Activated CD4-positive, alpha-beta memory T cell treated with anti-CD3 and anti-CD28 coated beads for 36 hours (primary cell): ENCODE measurements at places on chromosomes 1 and 21. TPM values are rescaled to one million over a fixed set of nuclear protein-coding genes. Genes with fewer than 3 reads are reported as not detected.
A peak's percentile ranks its signal among the peaks of the same experiment; 100 is the strongest.

GRCh38 chr1:156709757-156710489, 4.5 kb upstream of the CRABP2 start:
- no peak overlapping the region for H3K4me3 ChIP-seq
- no peaks in the 10 kb centered on the region for H3K36me3 ChIP-seq
- no peak overlapping the region for H3K27ac ChIP-seq
- peaks cover 20% of the 10 kb centered on the region for H3K4me1 ChIP-seq
- DNase-seq = no peak

- H3K4me3 ChIP-seq = no peak overlapping the region
- DNase-seq = no peak
- no peaks in the 10 kb centered on the region for H3K36me3 ChIP-seq
- peaks cover 35% of the 10 kb centered on the region for H3K27me3 ChIP-seq
These were observed 398 bp upstream of the SLC30A10 start for GRCh38 chr1:219928791-219929118.

- peaks cover 4% of the 10 kb centered on the region for H3K27me3 ChIP-seq
- H3K4me1 ChIP-seq = no peaks in the 10 kb centered on the region
- no peak overlapping the region for H3K27ac ChIP-seq
- no peak for DNase-seq
- H3K36me3 ChIP-seq = no peaks in the 10 kb centered on the region
These were observed 103.2 kb upstream of the CHRM3 start for GRCh38 chr1:239283216-239283615.

- peaks cover 13% of the 10 kb centered on the region for H3K27me3 ChIP-seq
- no peak overlapping the region for H3K4me3 ChIP-seq
- no peak overlapping the region for H3K27ac ChIP-seq
These were observed 44.9 kb upstream of the TINAGL1 start for GRCh38 chr1:31531177-31531999.

GRCh38 chr1:114428083-114428754, 82.8 kb downstream of the TRIM33 start:
- no peak for DNase-seq

- no peak overlapping the region for H3K27ac ChIP-seq
- H3K36me3 ChIP-seq = no peaks in the 10 kb centered on the region
- DNase-seq = no peak
- H3K4me1 ChIP-seq = no peaks in the 10 kb centered on the region
- no peak overlapping the region for H3K4me3 ChIP-seq
These were observed 369.4 kb downstream of the KCNH1 start for GRCh38 chr1:210764536-210764935.

DNA sequence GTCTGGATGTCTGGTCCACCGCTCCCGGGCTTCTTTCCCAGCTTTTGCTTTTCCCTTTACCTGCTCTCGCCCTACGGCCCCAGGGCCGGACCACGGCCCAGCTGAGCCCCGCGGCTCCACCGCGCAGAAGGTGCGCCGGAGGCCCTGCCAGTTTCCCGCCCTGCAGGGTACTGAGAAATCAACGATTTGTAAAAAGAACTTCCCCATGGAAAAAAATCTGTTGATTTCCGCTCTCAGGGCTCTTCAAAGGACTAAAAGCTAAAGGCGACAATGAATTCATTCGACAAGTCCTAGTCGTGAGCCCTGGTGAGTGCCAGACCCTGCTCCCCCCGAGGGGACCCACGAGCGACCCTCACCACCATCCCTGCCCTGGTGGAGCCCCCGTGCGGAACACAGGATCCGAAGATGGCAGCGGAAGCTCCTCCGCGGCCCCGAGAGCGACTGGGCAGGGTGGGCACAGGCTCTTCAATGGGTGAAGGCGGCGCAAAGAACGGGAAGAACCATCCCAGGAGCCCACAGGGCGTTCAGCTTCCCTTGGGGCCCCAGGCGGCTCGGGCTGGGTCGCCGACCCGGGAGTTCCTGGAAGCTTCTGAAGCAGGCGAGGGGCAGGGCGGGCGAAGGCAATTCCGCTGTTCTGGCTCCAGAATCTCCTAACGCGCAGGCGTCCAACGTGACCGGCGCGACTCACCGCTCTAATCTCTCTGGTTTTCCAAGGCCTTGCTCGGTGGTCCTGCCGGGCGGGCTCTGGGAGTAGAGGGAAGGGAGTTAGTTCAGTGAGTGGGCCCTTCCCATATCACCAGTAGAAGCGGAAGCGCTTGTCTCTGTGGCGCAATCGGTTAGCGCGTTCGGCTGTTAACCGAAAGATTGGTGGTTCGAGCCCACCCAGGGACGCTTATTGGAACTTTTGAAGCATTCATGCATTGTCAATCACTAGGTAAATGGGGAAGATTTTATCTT, 6.6 kb upstream of the RNU1-2 start:
- H3K4me3 ChIP-seq = peak overlapping the region; percentile 84
- H3K27ac ChIP-seq = peak overlapping the region; percentile 80
- peak; percentile 81 for DNase-seq

DNA sequence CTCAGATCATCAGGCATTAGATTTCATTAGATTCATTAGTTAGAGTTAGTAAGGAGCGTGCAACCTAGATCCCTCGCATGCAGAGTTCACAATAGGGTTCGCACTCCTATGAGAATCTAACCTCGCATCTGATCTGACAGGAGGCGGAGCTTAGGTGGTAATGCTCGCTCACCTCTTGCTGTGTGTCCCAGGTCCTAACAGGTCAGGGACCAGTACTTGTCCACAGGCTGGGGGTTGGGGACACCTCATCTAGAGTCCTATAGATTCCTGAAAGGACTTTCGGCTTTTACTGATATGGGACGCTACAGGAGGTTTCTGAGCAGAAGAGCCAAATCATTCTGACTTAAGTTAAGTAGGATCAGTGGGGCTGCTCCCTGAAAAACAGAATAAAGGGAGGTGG, 91.4 kb downstream of the AKT3 start:
- H3K36me3 ChIP-seq = no peaks in the 10 kb centered on the region
- no peaks in the 10 kb centered on the region for H3K27me3 ChIP-seq
- no peak overlapping the region for H3K27ac ChIP-seq
- peaks cover 54% of the 10 kb centered on the region for H3K4me1 ChIP-seq
- no peak for DNase-seq

GRCh38 chr1:93677729-93678128, 3.9 kb downstream of the BCAR3 start:
- DNase-seq = no peak
- no peak overlapping the region for H3K4me3 ChIP-seq
- H3K27me3 ChIP-seq = peaks cover 29% of the 10 kb centered on the region
- no peaks in the 10 kb centered on the region for H3K36me3 ChIP-seq

The PMF1 gene
- 105 TPM for total RNA-seq

The HSD3B2 gene
- not detected for total RNA-seq

The LIN28A gene
- total RNA-seq = not detected

The CRYBG2 gene
- total RNA-seq = 1.3 TPM

The SYPL2 gene
- total RNA-seq = not detected

The NT5C1A gene
- total RNA-seq = not detected

The TRIM67 gene
- not detected for total RNA-seq
